ENCODE measurements at places on chromosomes 1 and 21. TPM values are rescaled to one million over a fixed set of nuclear protein-coding genes. Genes with fewer than 3 reads are reported as not detected.

The AKR7A3 gene
- total RNA-seq = 1.4 TPM

The CXADR gene
- 0.62 TPM for total RNA-seq

DNA sequence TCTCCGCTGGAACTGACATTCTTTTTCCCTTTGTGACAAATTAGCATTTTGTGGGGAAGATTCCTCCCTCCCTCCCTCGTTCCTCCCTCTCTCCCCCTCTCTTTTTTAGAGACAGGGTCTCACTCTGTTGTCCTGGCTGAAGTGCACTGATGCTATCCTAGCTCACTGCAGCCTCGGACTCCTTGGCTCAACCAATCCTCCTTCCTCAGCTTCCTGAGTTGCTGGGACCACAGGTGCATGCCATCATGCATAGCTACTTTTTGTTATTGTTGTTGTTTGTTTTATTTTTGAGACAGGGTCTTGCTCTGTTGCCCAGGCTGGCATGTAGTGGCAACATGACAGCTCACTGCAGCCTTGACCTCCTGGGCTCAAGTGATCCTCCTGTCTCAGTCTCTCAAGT, 6.8 kb upstream of the SKI start:
- no peak for DNase-seq

DNA sequence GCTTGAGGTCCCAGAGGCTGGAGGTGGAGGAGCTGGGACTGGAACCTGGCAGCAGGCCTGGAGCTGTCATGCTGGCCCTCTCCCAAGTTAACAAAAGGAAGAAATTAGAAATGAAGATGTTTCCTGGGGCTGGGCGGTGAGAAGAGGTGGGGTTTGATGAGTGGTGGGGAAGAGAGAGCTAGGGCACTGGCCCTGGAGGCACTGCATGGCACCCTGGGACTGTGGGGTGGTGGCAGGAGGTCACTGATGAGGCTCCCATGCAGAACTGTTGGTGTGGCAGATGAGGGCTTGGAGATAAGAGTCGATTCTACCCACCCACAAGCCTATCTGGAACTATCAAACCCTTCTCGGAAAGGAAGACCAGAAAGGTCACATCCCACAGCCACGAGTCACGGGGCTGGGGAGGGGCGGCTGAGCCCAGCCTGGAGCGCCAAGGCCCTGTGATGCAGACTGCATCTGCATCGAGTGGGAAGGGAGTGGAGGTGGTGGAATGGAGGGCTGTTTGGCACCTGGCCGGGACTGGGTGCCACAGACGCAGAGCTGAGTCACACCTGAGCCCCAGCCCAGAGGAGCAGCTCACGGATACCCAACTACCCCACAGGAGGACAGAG, 29.4 kb downstream of the MRPL37 start:
- no peak for DNase-seq

- no peak for DNase-seq
Measured at GRCh38 chr21:27528697-27529096, 561.8 kb upstream of the ADAMTS5 start.

Measured in T-helper 17 cell (primary cell).